ENCODE measurements at places on chromosomes 3 and 15.

- no peak for DNase-seq
Measured at GRCh38 chr3:106745344-106746168, 631.7 kb upstream of the CCDC54 start.

DNA sequence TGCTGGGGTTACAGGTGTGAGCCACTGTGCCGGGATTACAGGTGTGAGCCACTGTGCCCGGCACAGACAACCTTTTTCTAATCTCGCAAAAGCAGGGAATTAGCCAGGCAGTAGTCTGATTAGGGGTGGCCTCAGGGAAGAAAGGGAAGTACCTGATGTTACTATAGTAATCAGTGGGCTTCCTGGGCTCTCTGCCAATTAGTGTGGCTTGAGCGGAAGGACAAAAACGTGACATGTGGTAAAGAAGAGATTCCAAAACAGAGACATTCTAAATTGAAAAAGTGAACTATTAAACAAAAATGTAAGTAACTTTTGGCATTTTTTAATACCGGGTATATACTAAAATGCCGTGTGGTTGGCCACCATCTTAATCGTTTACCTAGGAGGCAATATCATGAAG, 48.1 kb downstream of the CFAP20DC start:
- DNase-seq, result no peak

GRCh38 chr3:16412192-16412800, 101.2 kb downstream of the RFTN1 start:
- no peak for DNase-seq

DNA sequence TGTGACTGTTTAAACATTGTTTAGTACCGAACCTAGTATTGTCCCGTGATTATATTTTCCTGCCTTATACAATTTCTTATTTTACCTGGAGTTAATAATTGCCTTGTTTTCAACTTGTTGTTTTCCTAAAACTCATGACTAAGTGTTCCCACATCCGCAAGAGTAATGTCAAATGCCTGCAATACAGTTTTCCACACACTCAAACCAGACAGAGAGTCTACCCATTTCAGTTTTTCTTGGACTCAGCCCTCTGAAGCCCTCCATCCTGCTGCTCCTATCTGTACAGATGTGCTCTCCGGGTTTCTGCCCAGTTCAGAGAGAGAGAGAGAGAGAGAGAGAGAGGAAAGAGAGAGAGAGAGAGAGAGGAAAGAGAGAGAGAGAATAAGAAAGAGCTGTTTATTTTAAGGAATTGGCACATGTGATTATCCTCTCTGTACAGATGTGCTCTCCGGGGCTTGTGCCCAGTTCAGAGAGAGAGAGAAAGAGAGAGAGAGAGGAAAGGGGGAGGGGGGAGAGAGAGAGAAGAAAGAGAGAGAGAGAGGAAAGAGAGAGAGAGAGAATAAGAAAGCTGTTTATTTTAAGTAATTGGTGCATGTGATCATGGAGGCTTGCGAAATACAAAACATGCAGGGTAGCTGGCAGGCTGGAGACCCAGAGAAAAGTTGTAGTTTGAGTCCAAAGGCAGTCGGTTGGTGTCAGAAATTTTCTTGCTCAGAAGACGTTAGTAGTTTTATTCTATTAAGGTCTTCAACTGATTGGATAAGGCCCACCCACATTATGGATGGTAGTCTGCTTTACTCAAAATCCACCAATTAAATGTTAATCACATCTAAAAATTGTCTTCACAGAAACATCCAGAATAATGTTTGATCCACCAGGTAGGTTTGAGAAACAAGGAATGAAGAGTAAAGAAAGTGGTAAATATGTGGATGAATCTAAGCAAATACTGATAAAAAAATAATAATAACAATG, 104.1 kb upstream of the GOLGA8J start:
- DNase-seq, result no peak

DNA sequence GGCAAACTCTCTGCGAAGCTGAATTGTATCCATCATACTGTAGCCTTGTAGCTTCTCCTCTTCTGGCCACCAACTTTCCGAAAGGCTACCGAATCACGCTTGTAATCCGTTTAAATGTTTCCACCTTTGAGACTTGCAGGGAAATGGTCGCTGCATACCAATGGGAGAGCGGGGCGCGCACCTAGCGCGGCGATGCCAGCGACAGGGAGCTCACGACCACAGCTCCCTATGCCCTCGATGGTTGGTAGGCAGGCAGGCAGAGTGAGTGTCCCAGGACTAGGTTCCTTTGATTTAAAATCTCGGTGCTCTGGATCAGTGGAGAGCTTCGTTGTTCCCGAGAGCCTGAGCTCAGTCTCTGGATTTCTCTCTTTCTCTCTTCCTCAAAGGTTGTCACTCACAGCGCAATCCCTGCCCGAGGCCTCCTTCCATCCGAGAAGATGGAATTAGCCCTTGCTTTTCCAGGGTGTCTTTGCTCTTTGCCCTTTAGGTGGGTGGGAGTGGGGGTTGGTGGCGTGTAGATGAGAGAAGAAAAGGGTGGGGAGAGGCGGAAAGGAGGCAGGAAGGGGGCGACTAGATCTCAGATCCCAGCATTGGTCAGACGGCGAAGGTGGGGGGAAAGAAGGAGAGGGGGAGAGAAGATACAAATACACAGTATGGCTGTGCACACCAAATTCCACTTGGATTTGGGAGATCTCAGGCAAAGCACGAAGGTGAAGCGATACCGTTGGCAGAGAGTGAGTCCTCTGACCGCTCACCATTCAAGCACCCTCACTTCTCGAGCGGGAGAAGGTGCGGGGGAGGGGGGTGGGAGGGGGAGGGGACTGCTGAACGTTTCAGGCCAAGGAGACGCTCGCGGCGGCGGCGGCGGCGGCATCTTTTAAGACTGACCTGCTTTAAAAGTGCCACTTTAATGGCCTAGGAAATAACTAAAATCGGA, at the start of gene SLITRK3:
Gene SLITRK3 (minus strand): TSS at position 745 of the 937 bp plus-strand sequence. CDS start 5,554 bp downstream, outside the sequence.
- no peak for DNase-seq

DNA sequence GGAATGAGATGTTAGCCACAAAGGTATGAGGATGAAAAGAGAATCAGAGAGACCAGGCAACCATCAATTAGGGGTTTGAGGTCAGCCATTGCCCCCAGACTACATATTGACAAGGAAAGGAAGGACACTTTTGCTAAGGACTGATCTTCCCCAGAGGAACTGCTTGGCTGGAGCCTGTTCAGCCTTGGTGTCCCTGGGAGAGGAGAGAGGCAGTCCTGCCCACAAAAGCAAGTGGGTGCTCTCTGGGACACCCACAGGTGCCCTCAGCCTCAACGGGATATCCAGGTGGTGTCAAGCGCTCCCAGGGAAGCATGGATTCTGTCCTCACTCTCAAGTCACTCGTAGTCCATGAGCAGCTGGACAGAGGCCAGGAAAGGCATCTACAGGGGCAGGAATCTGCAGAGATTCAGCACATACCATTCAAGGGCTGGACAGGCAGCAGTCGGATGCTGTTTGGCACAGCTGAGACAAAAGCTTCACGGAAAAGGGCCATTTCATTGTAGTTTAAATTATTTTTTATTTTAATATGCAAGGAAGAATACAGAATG, 166.2 kb downstream of the UACA start:
- DNase-seq, result no peak

- DNase-seq, result no peak
Measured at GRCh38 chr15:96448923-96449322, 118.4 kb downstream of the NR2F2 start.

DNA sequence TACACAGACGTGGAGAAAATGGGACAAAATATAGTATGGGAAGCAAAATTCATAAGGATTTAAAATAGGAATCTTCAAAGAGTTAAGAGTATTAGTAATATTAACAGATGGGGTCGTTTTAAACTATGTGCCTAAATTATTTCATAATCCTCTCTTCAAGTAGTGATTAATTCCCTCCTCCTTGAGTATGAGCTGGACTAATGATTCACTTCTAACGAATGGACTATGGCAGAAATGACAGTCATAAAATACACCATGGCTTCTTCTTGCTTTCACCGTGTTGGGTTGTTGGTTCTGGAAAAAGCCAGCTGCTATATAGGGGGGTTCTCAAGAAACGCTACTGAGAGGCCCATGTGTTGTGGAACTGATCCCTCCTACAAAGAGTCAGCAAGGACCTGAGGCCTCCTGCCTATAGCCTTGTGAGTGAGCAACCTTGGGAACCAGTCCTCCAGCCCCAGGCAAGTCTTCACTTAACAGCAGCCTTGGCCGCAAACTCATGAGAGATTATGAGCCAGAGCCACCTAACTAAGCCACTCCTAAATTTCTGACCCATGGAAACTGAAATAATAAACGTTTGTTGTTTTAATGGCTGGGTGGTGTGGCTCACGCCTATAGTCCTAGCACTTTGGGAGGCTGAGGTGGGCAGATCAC, 64.8 kb upstream of the ABHD2 start:
- no peak for DNase-seq

Measured in CD8-positive, alpha-beta memory T cell (primary cell).